ENCODE measurements at places on chromosomes 3 and 15. TPM values are rescaled to one million over a fixed set of nuclear protein-coding genes. Genes with fewer than 3 reads are reported as not detected.

DNA sequence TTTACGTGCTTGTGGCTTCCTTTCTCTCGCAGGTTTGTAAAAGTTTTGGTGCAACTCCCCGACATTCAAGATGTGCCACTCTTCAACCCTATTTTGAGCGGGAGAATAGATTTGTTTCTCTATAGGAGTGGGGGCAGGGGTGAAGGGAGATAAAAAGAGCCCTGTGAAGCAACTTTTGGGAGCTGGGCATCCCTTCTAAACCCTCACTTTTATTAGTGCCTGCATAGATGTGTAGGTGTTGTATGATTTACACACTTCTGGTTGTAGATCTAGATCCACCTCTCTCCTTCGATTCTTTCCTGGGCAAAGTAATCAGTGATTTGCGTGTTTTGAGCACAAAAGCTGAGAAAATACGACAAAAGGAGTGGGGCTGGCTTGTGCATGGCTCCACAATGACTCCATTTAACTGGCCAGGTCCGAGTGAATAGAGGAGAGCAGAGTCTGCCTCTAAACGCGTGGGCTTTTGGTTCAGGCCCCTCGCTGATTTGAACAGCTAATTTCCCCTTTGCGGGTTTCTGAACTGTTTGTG, 17.7 kb downstream of the SOX2 start:
- no peak for DNase-seq

DNA sequence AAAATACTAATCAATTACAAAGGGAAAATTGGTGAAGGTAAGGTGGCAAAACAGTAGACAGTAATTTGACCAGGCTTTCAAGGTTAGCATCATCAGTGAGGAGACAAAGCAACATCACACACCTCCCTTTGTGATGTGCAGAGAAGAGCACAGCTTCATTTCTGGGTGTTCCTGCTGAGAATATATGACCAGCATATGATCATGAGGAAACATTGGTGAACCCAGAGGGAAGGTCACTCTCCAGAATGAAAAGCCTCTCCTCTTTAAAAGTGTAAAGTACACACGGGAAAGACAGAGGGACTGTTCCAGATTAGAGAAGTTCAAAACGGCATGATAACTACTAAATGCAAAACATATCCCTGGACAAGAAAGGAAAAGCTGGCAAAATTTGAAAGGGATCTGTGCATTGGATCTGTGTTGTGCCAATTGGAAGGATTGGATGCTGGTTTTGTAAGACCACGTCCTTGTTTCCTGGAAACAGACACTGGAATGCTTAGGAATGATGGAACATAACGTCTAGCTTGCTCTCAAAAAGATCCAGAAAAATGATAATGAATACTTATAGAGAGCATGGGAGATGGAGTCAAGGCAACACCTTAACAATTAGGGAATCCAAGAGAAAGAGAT, 80.6 kb upstream of the MITF start:
- no peak for DNase-seq

GRCh38 chr3:134833453-134834163, 38.5 kb downstream of the EPHB1 start:
- DNase-seq: no peak

- peak; percentile 56 for DNase-seq
Observed at GRCh38 chr3:129607391-129608068, 1.1 kb upstream of the PLXND1 start.

DNA sequence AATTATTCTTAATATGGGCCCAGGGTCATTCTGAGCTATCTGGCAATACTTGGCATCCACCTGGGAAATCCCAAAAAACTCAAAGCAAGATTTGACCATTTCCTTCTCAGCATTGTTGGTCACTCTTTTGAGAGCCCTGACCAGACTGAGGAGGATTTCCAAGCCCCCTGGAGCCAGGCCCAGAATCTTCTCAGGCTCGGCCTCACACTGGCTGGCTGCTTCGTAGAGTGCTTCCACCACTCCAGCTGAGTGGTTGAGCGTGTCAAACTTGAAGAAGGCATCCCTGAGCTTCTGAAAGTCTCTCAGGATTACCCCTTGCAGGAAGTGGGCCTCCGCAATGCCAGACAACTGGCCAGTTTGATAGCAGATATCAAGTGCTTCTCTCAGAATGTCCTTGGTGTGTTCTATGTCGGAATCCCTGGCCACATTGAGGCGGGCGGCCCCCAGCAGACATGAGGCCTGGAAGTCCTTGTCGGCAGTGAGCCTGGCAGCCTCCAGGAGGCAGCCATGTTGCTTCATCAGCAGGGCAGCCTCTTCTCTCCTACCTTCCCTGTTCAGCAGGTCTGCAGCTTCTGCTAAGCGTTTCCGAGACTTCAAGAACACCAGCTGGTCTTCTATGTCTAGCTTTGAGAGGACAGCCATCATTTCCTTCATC, 68.9 kb upstream of the DCLK3 start:
- no peak for DNase-seq

DNA sequence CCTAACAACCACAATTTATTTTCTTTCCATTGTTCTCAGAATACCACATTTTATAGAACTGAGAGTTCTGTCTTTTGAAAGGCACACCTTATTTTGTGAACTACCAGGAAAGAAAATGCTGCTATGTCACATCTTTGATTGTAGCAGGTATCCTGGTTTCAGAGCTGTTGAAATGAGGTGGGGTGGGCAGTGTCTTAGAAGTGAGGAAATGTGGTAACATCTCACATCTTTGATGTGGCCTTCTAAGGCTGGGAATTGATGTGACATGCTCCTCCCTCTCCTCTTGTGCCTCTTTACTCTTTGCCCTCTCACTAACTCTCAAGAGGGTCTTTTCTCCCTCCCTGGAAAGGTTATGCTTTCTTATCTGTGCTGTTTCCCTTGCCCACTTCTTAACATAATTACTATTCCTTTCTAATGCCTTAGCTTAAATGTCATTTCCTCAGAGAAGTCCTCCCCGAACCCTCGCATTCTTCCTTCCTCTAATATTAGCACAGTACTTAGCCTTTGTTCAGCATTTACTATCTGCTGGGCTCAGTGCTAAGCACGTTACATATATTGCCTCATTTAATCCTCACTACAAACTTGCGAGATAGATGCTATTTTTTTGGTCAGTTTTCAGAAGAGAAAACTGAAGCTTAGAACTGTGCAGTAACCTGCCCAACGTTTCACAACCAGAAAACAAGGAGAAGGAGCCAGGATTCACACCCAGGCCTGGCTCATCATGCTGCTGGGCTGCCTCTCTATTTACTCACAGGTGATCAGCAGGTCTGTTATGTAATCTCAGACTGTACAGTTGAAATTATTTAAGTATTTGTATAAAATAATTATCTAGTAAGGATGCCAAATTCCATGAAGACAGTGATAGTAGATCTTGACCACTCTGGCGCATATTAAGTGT, 24.0 kb upstream of the SPTSSB start:
- DNase-seq: no peak

DNA sequence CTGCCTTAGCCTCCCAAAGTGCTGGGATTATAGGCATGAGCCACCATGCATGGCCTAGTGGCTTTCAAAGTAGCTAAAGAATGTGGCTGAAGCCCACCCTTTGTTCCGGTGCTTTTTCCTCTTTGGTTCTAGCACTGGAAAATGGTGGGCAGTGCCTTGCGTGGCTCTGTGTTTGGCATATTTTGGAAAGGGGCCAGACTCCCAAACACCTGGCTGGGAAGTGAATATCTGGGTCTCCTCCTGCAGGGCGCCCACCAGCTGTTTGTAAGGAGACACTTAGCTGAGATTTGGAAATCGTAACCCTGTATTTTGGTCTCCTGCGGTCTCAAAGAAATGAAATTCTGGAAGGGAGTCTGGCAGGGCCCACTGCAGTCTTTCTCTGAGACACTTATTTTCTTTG, 336.4 kb downstream of the IL20RB start:
- DNase-seq: no peak

Gene CTXN2
- total RNA-seq: not detected

Gene GPR62
- 0.15 TPM for total RNA-seq
